ENCODE measurements at places on chromosomes 1 and 21.

DNA sequence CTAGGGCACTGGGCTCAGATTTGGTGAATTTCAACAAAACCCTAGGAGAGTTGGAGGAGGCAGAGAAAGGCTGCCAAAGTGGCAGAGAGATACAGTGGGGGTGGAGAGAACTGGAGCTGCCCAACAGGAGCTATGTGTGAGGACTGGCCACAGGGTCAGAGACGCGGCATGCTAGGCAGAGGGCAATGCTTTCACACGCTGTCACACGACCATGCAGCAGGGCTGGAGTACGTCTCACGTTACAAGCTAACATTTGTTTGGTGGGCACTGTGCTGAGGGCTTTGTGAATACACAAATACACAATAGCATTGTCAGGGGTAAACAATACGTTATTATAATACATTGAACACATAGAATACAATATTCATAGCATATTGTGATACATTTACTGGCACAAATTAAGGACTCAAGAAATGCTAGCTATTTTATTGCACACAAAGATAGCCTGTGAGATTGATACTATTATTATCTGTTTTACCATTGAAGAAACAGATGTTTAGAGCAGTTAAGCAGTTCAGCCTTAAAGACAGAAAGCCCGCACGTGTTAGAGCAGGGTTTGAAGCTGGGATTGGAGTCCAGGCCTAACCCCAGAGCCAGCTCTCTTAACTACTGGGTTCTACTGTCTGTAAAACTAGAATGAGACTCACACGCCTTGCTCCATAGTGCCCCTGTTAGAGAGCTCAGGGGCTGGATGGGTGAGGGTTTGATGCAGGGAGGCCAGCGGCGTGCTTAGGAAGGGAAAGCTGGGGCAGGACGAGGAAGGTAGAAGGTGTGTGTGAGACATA, 4.5 kb downstream of the RAB7B start:
- DNase-seq: no peak

GRCh38 chr1:43858324-43858723, 75.3 kb upstream of the ARTN start:
- DNase-seq: peak; percentile 91

- DNase-seq: no peak
Observed at GRCh38 chr1:64956733-64957441, 9.5 kb downstream of the JAK1 start.

DNA sequence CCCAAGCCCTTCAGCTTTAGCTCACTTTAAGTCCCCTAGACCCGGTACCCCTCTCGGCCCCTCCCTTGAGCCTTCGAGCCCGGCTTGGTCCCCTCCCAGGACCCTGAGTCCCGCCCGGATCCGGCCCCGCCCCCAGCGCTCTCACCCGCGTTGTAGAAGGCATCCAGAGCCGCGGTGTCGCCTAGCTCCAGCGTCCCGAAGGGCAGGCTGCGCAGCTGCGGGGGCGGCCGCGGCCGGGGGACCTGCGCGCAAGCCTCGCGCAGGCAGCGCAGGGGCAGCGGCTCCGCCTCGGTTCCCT, 699 bp downstream of the MAP3K6 start:
- DNase-seq: peak; percentile 39

Measured in kidney glomerular epithelial cell (primary cell).